ENCODE measurements at places on chromosomes 7 and 10. TPM values are rescaled to one million over a fixed set of nuclear protein-coding genes. Genes with fewer than 3 reads are reported as not detected.

ATG9B gene
- 10.0 TPM for total RNA-seq

STMP1 gene
- 18.7 TPM for total RNA-seq

AHCYL2 gene
- total RNA-seq: 14.1 TPM

PDE6C gene
- not detected for total RNA-seq

CYP2C19 gene
- total RNA-seq: not detected

OR9A2 gene
- total RNA-seq: not detected

MGAM2 gene
- total RNA-seq: not detected

OR2A42 gene
- not detected for total RNA-seq

COX15 gene
- total RNA-seq: 28.1 TPM

All from activated CD4-positive, alpha-beta T cell treated with anti-CD3 and anti-CD28 coated beads for 36 hours (primary cell).